ENCODE measurements at places on chromosomes 11 and 22.

GRCh38 chr11:72829884-72830533 is 15.8 kb downstream of the ATG16L2 start:
- peaks cover 12% of the 10 kb centered on the region for H3K36me3 ChIP-seq
- H3K27ac ChIP-seq = no peak overlapping the region
- no peaks in the 10 kb centered on the region for H3K4me1 ChIP-seq
- DNase-seq = no peak
- no peak overlapping the region for H3K4me3 ChIP-seq
- H3K27me3 ChIP-seq = no peaks in the 10 kb centered on the region

DNA sequence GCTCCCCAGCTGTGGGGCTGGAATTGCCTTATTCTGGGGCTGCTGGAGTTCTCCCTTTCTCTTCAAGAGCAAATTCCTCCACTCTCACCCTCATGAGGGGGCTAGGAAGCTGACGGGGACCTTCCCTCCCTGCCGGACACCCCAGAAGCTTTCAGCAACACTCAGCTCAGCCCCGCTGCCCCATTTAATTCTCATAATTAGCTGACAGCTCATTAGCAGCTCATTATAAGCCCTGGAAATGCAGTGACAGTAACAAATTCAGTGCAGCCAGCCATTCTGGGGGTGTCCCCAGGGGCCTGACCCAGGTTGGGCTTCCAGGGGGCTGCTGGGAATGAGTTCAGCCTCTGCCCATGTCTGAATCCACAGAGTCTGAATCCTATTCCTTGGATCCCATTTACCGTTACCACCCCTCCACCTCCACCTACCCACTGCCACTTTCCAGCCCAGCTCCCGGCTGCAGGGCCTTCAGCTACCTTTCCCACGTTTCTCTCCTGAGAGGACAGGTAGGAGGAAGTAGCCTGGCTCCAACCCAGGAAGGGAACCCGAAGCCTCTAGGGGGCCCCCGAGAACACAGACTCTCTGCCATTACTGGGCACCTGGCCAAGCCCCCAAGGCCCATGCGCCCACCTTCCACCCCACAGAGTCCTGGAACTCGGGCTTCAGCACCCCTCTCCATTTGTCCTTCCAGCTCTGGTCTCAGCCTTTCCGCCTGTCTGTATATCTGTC is 101.7 kb upstream of the LMO1 start:
- no peak overlapping the region for H3K27ac ChIP-seq
- H3K27me3 ChIP-seq = no peaks in the 10 kb centered on the region
- no peaks in the 10 kb centered on the region for H3K36me3 ChIP-seq

GRCh38 chr11:106409222-106409621 is 331.8 kb downstream of the AASDHPPT start:
- H3K4me3 ChIP-seq = no peak overlapping the region
- H3K36me3 ChIP-seq = no peaks in the 10 kb centered on the region
- no peaks in the 10 kb centered on the region for H3K27me3 ChIP-seq
- H3K4me1 ChIP-seq = no peaks in the 10 kb centered on the region

GRCh38 chr11:73397468-73398131 is 21.4 kb downstream of the RELT start:
- H3K4me1 ChIP-seq = peaks cover 7% of the 10 kb centered on the region
- no peak overlapping the region for H3K4me3 ChIP-seq
- peaks cover 25% of the 10 kb centered on the region for H3K36me3 ChIP-seq

- H3K27me3 ChIP-seq = no peaks in the 10 kb centered on the region
- H3K4me3 ChIP-seq = peak overlapping the region; percentile 1
- H3K36me3 ChIP-seq = peaks cover 34% of the 10 kb centered on the region
- peaks cover 28% of the 10 kb centered on the region for H3K4me1 ChIP-seq
Observed at GRCh38 chr11:111714522-111714921, 51.7 kb downstream of the PPP2R1B start.

GRCh38 chr11:115423728-115424459 is 80.3 kb downstream of the CADM1 start:
- no peak for DNase-seq
- no peaks in the 10 kb centered on the region for H3K4me1 ChIP-seq
- no peaks in the 10 kb centered on the region for H3K36me3 ChIP-seq
- H3K27me3 ChIP-seq = no peaks in the 10 kb centered on the region
- no peak overlapping the region for H3K27ac ChIP-seq
- H3K4me3 ChIP-seq = no peak overlapping the region

- no peaks in the 10 kb centered on the region for H3K36me3 ChIP-seq
- no peaks in the 10 kb centered on the region for H3K4me1 ChIP-seq
- H3K27me3 ChIP-seq = no peaks in the 10 kb centered on the region
- H3K4me3 ChIP-seq = no peak overlapping the region
Observed at GRCh38 chr11:94793822-94794221, 25.7 kb downstream of the AMOTL1 start.

- no peak overlapping the region for H3K27ac ChIP-seq
- H3K27me3 ChIP-seq = no peaks in the 10 kb centered on the region
- peak overlapping the region; percentile 89 for H3K4me3 ChIP-seq
- DNase-seq = peak; percentile 46
Observed at GRCh38 chr11:119030029-119030328, 698 bp downstream of the SLC37A4 start.

DNA sequence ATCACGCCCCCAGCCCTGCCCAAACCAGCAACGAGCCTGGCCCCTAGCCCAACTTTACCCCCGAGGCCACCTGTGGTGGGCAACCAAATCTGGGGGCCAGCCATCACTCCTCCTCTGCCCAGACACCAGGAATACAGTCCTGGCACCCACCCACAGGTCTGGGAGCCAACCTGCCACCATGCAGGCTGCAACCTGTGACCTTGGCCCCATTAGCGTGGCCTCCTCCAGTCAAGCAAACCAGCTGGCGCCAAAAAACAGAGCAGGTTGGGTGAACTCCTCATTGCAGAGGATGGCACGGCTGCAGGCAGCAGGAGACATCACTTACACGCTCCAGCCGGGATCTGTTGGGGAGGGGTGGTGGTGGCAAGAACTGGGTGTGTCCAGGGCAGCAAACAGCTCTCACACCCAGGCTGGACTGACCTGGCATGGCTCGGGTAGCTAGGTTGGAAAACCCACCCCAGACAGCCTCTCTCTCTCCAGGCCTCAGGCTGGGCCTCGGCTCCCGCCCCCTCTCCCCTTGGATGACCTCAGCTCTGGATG is 65.5 kb upstream of the TCF20 start:
- H3K27ac ChIP-seq = no peak overlapping the region
- no peaks in the 10 kb centered on the region for H3K36me3 ChIP-seq
- DNase-seq = no peak
- no peak overlapping the region for H3K4me3 ChIP-seq

- no peak overlapping the region for H3K4me3 ChIP-seq
- no peak for DNase-seq
- H3K27me3 ChIP-seq = no peaks in the 10 kb centered on the region
- H3K36me3 ChIP-seq = no peaks in the 10 kb centered on the region
- no peak overlapping the region for H3K27ac ChIP-seq
- H3K4me1 ChIP-seq = no peaks in the 10 kb centered on the region
Observed at GRCh38 chr11:128036556-128037093, 550.7 kb downstream of the ETS1 start.

DNA sequence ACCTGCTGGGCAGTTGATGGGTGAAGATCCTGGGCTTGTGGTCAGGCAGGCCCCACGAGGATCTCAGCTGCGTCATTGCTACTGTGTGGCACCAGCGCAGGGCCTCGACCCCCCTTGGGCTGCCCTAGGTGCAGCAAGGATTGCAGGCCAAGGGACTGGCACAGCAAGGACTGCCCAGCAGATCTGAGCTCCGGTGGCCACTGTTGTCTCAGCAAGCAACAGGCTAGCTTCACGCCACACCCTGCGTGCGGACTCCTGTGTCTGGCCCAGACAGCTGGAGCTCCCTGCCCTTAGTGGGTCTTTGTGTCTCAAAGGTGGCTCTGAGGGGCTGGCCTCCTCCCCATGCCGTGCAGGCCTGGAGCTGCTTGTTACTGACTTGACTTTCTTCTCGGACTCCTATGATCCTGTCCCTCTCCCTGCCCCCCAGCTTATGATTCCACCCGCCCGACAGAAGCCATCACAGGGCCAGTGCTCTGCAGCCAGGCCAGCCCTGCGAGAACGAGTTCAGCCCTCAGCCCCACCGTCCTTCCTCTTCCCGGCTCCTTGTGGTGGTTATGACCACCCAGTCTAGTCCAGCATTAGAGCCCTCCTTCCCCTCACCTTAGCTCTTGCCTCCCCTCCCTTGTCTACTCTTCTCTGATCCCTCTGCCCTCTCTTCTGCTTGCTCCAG is 295.6 kb downstream of the TBC1D22A start:
- no peaks in the 10 kb centered on the region for H3K36me3 ChIP-seq
- H3K4me3 ChIP-seq = no peak overlapping the region

GRCh38 chr11:119858288-119858687 is 129.3 kb upstream of the NECTIN1 start:
- H3K27me3 ChIP-seq = no peaks in the 10 kb centered on the region
- no peaks in the 10 kb centered on the region for H3K4me1 ChIP-seq
- no peak for DNase-seq

- no peak overlapping the region for H3K4me3 ChIP-seq
Observed at GRCh38 chr11:104771763-104772162, 126.5 kb downstream of the CASP12 start.

GRCh38 chr22:41030891-41031290 is 61.5 kb upstream of the EP300 start:
- H3K4me1 ChIP-seq = no peaks in the 10 kb centered on the region
- no peaks in the 10 kb centered on the region for H3K27me3 ChIP-seq
- no peak for DNase-seq
- H3K36me3 ChIP-seq = no peaks in the 10 kb centered on the region
- no peak overlapping the region for H3K4me3 ChIP-seq
- H3K27ac ChIP-seq = no peak overlapping the region

GRCh38 chr11:40306938-40307548 is 1152.4 kb downstream of the LRRC4C start:
- H3K27me3 ChIP-seq = no peaks in the 10 kb centered on the region
- no peaks in the 10 kb centered on the region for H3K4me1 ChIP-seq
- no peaks in the 10 kb centered on the region for H3K36me3 ChIP-seq
- H3K4me3 ChIP-seq = no peak overlapping the region

- no peak for DNase-seq
- H3K4me3 ChIP-seq = no peak overlapping the region
- peaks cover 56% of the 10 kb centered on the region for H3K4me1 ChIP-seq
- H3K36me3 ChIP-seq = peaks cover 9% of the 10 kb centered on the region
- no peaks in the 10 kb centered on the region for H3K27me3 ChIP-seq
- no peak overlapping the region for H3K27ac ChIP-seq
Observed at GRCh38 chr22:45678961-45679912, 7.6 kb downstream of the ATXN10 start.

DNA sequence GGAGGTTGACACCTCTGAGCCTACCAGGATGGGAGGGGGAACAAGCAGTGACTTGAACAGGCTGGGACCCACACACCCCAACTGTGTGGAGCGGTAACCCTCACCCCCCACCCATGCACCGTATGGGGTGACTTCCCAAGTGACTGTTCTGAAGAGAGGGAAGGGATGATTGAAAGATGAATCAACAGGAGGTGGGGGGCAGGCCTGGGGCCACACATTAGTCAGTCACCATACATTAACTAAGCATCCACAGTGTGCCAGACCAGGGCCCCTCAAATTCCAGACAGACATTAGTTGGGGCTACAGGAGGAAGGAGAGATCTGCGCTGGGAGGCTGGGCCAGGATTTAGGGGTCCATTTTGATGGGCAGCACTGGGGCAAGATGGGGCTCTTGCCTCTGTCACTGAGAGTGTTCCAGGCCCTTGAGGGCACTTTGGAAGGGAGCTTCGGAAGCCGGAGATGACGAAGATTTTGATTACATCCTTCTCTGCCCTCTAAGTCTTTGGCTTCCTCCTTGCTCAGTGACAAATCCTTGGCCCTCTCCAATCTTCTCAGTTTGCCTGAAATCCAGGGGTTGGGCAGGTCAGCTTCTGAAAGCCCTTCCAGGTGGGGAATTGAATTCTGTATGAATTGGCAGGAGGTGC is 966 bp downstream of the SMTN start:
- DNase-seq = no peak
- H3K4me1 ChIP-seq = peaks cover 48% of the 10 kb centered on the region
- H3K27me3 ChIP-seq = no peaks in the 10 kb centered on the region
- no peaks in the 10 kb centered on the region for H3K36me3 ChIP-seq
- no peak overlapping the region for H3K27ac ChIP-seq

- H3K27ac ChIP-seq = no peak overlapping the region
- no peak overlapping the region for H3K4me3 ChIP-seq
- no peaks in the 10 kb centered on the region for H3K27me3 ChIP-seq
- no peak for DNase-seq
- no peaks in the 10 kb centered on the region for H3K4me1 ChIP-seq
Observed at GRCh38 chr11:28673691-28674432, 565.7 kb downstream of the METTL15 start.

DNA sequence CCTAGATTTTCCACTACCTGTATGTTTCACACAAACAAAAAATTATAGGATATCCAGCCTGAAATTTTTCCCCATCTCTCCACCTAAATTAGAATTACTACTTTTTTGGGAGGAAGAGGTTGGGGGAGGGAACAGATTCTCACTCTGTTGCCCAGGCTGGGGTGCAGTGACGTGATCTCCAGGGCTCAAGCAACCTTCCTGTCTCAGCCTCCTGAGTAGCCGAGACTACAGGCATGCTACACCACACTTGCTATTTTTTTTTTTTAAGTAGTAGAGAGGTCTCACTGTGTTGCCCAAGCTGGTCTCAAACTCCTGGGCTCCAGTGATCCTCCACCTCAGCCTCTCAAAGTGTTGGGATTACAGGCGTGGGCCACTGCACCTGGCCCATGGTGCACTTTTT is 9.5 kb downstream of the JAML start:
- peaks cover 100% of the 10 kb centered on the region for H3K4me1 ChIP-seq
- no peaks in the 10 kb centered on the region for H3K27me3 ChIP-seq
- peak; percentile 66 for DNase-seq
- peak overlapping the region; percentile 45 for H3K4me3 ChIP-seq
- H3K27ac ChIP-seq = peak overlapping the region; percentile 99

DNA sequence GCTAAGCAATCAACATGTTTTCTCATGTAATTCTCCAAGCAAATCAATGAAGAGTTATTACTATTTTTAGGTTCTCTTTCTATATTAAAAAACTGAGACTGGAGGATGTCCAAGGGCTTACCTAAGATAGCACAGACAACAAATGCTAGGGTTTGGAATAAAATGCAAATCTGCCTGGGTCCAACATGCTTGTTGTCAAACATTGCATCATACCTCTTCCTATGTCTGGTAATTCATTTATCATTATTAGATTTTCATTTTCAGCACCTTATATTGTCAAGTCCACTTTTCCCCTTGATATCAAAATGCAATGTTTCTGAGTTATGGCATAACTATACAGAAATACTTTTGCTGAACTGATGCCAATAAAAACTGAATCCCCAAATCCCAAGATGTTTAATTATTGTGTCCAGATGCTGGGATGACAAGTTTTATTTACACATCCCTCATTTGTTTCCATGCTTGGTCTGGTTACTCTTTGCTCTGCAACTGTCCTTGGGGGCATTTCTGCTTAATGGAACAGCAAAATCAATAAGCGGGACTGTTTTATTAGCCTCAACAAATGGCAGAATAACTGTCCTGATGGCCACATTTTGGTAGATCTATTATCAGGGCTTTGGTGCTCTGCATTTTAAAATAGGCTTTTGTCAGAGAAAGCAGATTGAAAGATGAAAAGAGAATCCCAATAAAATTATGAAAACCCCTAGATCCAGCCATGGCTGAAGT is 86.0 kb downstream of the C11orf87 start:
- DNase-seq = no peak
- H3K4me3 ChIP-seq = no peak overlapping the region
- H3K36me3 ChIP-seq = no peaks in the 10 kb centered on the region
- no peaks in the 10 kb centered on the region for H3K4me1 ChIP-seq
